ENCODE measurements at places on chromosomes 5 and 9.

DNA sequence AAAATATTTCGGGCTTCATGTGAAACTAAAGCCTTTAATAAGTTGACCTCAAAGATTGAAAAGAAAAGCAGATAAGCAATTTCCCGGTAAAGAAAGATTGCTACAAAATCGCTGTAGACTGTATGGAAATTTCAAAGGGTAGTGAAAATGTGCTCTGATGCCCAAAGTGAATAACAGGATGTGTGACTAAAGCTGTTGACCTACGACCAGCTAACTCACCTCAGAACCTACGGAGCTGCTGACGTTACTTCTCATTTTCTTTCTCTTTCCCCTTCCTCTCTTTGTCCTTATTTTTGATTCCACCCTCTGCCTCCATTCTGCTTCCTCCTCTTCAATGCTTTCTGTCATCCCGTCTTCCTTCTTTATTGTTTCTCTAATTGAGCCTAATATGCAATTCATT, 103.2 kb downstream of the PDE4D start:
- DNase-seq: no peak

DNA sequence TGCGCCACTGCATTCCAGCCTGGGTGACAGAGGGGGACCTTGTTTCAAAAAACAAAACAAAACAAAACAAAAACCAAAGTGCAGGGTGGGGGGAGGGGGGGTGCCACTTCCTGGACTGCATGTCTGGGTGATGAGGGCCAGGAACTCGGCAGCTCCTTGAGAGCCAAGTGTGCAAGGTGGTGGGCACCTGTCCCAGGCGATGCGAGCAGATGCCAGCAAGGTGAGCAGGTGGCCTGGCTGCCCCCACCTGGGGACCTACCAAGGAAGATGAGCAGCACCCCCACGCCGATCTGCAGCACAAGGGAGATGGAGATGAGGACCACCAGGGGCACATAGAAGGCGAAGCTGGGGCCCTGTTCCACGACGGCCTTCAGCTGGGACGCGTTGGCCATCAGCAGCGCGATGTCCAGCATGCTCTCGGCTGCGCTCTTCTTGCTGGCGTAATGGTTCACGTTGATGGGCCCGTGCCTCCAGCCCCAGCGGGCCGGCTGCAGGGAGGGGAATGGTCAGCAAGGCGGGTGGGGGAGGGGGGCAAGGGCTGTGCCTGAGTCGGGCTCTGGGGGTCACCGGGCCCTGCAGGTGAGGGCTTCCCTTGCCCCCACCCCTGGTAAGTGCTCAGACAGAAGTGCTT, 7.8 kb downstream of the NINJ1 start:
- DNase-seq: peak; percentile 49

DNA sequence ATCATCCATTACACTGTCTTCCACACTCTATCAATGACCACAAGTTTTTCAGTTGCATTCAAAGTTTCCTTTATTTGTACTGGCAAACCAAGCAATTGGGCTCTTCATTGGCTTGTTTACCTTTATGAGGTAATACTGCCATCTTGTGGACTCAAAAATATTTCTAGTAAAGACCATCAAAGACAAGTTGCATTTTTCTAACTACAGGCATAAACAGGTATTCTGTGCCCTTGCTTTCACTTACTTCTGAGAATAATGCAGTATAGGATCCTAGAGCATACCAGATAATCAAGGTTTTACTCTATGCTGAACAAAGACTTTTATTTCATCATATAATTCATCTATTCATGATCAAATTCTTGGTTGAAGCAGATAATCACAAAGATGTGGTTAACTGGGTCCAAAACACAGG, 173.7 kb upstream of the POU5F2 start:
- DNase-seq: no peak

- no peak for DNase-seq
Measured at GRCh38 chr5:53507013-53507412, 26.6 kb downstream of the FST start.

DNA sequence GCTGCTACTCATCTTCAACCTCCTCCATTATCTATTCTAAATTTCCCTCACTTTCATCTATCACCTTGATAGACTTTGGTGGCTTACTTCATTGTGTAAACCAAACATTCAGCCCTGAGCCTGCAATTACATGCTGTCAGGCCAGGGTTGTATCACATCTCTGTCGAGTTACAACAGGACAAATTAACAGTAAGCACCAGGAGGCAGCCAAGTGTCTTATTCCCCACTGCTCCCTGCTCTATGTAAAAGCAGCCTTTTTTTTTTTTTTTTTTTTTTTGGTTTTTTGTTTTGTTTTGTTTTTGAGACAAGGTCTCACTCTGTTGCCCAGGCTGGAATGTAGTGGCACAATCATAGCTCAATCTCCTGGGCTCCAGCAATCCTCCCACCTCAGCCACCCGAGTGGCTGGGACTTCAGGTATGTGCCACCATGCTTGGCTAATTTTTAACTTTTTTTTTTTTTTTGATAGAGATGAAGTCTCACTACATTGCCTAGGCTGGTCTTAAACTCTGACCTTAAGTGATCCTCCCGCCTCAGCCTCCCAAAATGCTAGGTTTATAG, 15.2 kb upstream of the ZCCHC9 start:
- DNase-seq: no peak

GRCh38 chr9:79665931-79666330, 94.2 kb downstream of the TLE4 start:
- DNase-seq: no peak

GRCh38 chr5:8647111-8647510, 778.2 kb downstream of the MTRR start:
- DNase-seq: no peak

DNA sequence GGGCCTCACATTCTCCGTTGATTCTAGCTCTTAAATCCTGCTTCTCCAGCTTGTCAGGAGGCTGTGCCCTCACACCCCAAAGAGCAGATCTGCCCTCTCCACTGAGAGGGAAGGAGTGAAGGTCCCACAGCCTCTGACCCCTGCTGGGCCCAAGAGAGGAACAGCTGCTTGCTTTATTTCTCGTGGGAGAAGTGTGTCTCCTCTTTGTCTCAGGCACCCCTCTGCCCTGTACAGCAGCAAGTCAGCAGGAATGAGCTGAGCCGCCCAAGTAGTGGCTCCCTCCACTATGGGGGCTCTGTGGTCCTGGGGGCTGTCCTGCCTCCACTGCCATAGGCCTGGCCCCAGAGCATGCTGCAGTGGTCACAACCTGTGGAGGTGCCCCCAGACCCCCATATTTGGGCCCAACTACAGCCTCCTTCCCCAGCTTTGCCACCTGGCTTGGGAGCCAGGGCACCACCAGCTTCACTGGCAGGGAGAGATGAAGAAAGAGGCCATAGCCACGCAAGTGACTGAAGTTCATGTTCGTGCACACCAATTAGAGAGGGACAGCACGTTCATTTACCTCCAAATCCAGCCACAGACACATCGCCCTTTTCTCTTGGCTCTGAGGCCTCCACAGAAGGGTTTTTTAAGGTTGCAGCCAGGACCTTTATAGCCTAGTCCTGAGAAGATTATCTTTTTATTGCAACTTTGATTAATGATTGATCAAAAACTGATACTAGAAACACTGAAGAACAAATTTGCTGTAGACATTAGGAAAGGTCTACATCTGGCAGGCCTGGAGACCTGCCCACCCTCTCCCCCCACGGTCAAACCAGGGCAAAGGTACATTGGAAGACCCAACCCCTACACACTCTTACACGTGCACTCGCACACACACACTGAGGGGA, 27.5 kb downstream of the IRF1 start:
- peak; percentile 87 for DNase-seq

DNA sequence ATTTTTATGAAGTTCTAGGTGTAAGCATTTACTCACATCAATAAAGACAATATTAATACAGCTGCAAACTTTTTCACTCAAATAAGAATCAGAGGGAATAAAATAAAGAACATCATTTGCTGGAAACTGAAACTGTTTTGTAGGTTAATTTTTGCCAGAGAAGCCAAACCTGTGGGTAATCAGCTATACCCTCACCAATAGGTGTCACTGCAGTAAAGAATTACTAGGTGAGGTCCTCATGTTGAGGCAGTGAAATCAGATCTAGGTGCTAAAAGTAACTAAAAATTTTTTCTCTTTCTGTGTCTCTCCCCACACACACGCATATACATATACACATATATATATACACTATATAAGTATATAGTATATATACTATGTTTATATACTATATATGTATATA, 1016.3 kb upstream of the SEMA6A start:
- DNase-seq: no peak

DNA sequence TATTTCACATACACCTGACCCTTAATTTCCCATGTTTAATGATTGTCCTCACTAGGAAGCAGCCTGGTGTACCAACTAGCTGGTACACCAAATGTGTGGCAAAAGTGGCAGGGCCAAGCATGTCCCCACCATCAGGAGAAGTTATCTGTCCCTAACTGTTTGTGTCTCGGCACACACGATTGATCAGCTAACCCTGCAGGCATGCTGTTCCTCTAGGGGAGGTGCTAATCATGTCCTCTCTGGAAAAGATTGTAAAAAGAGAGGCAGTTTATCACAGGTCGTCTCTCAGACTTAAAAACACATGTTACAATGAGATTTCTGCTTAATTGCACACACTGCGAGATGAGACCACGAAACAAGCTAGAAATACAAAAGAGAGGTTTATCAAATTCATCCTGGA, 342.7 kb downstream of the DIRAS2 start:
- no peak for DNase-seq

DNA sequence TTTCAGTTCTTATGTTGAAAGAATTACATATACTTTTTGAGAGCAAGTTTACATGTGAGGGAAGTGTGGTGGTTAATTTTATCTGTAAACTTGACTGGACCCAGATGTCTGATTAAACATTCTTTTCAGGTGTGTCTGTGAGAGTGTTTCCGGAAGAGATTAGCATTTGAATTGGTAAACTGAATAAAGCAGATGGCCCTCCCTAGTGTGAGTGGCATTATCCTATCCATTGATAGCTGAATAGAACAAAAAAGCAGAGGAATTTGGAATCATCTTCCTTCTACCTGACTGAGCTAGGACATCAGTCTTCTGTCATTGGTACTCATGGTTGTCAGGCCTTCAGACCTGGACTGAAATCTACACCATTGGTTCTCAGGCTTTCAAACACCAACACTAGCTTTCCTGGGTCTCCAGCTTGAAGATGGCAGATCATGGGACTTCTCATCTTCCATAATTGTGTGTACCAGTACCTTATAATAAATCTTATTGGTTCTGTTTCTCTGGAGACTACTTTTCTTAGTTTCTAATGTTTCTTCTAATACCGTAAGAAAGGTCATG, 36.6 kb downstream of the NREP start:
- no peak for DNase-seq

GRCh38 chr5:137752905-137753690, 1.1 kb downstream of the HNRNPA0 start:
- DNase-seq: peak; percentile 61

DNA sequence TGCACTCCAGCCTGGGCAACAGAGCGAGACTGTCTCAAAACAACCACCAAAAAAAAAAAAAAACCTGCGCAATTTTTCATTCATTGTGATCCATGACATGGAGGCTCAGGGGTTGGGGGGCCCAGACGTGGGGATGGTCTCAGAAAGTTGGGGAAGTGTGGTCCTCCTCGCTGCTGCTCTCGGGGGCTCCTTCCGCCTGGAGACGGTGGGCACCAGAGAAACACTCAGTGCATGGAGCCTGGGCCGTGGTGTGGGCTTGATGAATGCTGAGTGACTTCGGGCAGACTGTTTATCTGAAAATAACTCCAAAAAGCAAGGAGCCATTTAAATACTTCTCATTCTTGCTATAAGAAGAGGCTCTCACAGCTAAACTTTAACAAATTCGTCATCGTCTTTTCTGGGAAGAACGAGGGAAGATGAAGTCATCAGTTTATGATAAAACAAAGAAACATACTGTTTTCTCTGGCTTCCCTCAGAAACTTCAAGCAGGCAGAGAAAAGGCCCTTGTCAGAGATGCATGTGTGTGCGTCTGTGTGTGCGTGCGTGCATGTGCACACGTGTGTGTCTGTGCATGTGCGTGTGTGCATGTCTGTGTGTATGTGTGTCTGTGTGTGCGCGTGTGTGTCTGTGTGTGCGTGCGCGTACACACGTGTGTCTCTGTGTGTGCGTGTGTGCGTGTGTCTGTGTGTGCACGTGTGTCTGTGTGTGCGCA, 35.0 kb downstream of the RASGEF1C start:
- DNase-seq: no peak

DNA sequence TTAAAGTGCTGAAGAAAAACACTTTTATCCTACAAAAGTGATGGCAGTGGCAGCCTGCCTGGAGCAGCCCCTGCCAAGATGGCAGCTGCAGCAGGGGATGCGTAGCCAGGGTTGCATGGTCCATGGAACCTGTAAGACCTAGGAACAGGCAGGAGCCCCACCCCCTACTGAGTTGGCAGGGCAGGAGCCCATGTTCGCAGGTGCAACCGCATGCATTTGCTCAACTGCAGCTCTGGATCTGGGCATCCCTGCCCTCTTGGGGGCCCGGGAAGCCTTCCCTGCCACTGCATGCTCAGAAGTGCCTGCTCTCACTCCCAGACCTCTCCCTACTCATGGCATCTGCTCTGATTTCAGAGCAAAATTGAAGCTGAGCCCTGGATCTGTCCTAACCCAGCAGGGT, 779.6 kb downstream of the CDH18 start:
- DNase-seq: no peak

- no peak for DNase-seq
Measured at GRCh38 chr5:122471752-122472061, 159.7 kb downstream of the SNCAIP start.

GRCh38 chr9:128298535-128299482, 22.7 kb downstream of the SWI5 start:
- DNase-seq: no peak

Measured in left lobe of liver (tissue), 2 donors.